Fibroblast of lung (primary cell): ENCODE measurements at places on chromosomes 5 and 9. TPM values are rescaled to one million over a fixed set of nuclear protein-coding genes. Genes with fewer than 3 reads are reported as not detected.

The SECISBP2 gene
- total RNA-seq = 29.0 and 33.0 TPM in 2 replicates

The PGM5 gene
- 37.5 and 113 TPM in 2 replicates for total RNA-seq

The DOCK2 gene
- 3.6 and 8.9 TPM in 2 replicates for total RNA-seq

The PCDHGB1 gene
- total RNA-seq = 3.1 and 4.3 TPM in 2 replicates

The LHFPL2 gene
- total RNA-seq = 38.8 and 51.4 TPM in 2 replicates

The FCN2 gene
- total RNA-seq = not detected in 2 replicates

The PTPA gene
- total RNA-seq = 159 and 203 TPM in 2 replicates

- no peaks in the 10 kb centered on the region for H3K27me3 ChIP-seq
- no peak overlapping the region for H3K4me3 ChIP-seq
- peak; percentile 8 for DNase-seq
- H3K36me3 ChIP-seq = no peaks in the 10 kb centered on the region
- H3K4me1 ChIP-seq = no peaks in the 10 kb centered on the region
These were observed 29.8 kb downstream of the OLFM1 start for GRCh38 chr9:135117281-135117680.

- no peaks in the 10 kb centered on the region for H3K4me1 ChIP-seq
- H3K27ac ChIP-seq = no peak overlapping the region
- no peaks in the 10 kb centered on the region for H3K36me3 ChIP-seq
- H3K27me3 ChIP-seq = no peaks in the 10 kb centered on the region
- H3K4me3 ChIP-seq = no peak overlapping the region
These were observed 215.8 kb downstream of the LRRC70 start for GRCh38 chr5:62794456-62794855.

GRCh38 chr5:78335976-78336375 lies 24.4 kb upstream of the SCAMP1 start:
- DNase-seq = no peak
- H3K36me3 ChIP-seq = no peaks in the 10 kb centered on the region
- H3K27ac ChIP-seq = no peak overlapping the region
- no peaks in the 10 kb centered on the region for H3K27me3 ChIP-seq

- no peaks in the 10 kb centered on the region for H3K36me3 ChIP-seq
- H3K4me3 ChIP-seq = no peak overlapping the region
- peak; percentile 14 for DNase-seq
- no peak overlapping the region for H3K27ac ChIP-seq
These were observed 404.0 kb upstream of the FAM174A start for GRCh38 chr5:100131161-100131560.

GRCh38 chr5:14172149-14172795 lies 29.1 kb downstream of the TRIO start:
- no peaks in the 10 kb centered on the region for H3K36me3 ChIP-seq
- no peak for DNase-seq
- H3K27ac ChIP-seq = no peak overlapping the region
- peaks cover 40% of the 10 kb centered on the region for H3K4me1 ChIP-seq
- no peak overlapping the region for H3K4me3 ChIP-seq
- no peaks in the 10 kb centered on the region for H3K27me3 ChIP-seq

- H3K4me1 ChIP-seq = peaks cover 3% of the 10 kb centered on the region
- no peak overlapping the region for H3K4me3 ChIP-seq
- peak overlapping the region; percentile 34 for H3K27ac ChIP-seq
These were observed 9.0 kb downstream of the OR1J1 start for GRCh38 chr9:122468735-122469134.

- no peaks in the 10 kb centered on the region for H3K36me3 ChIP-seq
- no peak for DNase-seq
- H3K27ac ChIP-seq = no peak overlapping the region
- H3K4me1 ChIP-seq = no peaks in the 10 kb centered on the region
- H3K4me3 ChIP-seq = no peak overlapping the region
These were observed 49.6 kb upstream of the PTGER4 start for GRCh38 chr5:40630126-40630525.
